Neural crest cell (in vitro differentiated cells): ENCODE measurements at places on chromosomes 16 and 17. TPM values are rescaled to one million over a fixed set of nuclear protein-coding genes. Genes with fewer than 3 reads are reported as not detected.

DNA sequence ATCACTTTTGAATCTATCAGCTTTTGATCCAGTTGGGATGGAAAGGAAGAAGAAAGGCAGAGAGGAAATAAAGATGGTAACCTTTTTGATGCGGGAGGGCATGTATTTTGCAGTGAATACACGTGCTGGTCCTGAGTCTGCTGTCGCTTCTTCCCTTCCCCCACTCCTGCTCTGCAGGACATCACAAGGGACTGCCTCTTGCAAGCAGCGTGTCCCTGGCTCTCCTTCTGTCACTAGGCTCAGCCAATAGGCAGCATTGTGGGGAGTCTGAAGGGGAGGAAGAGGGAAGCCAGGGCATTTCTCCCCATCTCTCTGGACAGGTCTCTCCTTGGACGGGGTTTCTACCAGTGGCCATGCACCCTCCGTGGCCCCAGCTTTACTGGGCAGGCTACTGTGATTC is 15.7 kb upstream of the WFDC1 start:
- no peak for DNase-seq

DNA sequence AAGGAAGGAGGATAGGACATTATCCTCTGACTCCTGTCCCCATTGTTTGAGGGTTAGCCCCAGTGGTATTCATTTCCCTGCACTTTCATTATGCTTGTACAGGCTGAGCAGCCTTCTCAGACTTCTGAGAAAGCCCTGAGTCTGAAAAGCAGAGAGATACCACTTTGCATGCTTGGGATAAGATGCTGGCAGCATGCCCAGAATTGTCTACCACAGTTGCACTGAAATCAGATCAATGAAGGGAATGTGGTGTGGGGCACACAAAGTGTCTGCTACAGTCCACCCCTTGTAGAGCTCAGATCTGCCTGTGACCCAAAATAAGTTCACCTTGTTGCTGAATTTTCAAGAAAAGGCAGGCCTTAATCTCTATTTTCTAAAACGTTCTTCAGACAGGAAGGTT is 160.6 kb downstream of the CCT6B start:
- DNase-seq, result no peak

GRCh38 chr17:49090878-49091594 is 41.5 kb upstream of the B4GALNT2 start:
- DNase-seq, result no peak

MILR1 gene
- total RNA-seq, result not detected in 2 replicates

GRCh38 chr16:19361587-19361986 is 56.1 kb upstream of the TMC5 start:
- DNase-seq, result no peak

DNA sequence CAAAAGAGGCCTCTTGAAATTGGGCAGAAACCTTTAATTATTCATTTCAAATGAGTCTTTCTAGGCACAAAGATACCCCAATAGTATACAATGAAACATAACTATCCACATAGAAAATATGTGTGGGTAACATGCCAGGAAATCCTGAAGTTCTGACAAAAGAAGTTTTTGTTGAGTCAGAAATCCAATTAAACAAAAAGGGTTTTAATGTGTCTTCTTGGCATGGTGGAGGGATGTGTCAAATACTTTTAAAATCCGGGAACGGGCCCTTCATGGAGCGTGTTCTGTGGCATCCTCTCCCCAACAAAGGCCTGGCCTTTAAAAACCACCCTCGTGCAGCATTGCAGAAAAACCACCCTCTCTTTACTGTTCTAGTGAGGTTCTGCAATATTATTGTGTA is 14.2 kb downstream of the CDRT4 start:
- no peak for DNase-seq

DNA sequence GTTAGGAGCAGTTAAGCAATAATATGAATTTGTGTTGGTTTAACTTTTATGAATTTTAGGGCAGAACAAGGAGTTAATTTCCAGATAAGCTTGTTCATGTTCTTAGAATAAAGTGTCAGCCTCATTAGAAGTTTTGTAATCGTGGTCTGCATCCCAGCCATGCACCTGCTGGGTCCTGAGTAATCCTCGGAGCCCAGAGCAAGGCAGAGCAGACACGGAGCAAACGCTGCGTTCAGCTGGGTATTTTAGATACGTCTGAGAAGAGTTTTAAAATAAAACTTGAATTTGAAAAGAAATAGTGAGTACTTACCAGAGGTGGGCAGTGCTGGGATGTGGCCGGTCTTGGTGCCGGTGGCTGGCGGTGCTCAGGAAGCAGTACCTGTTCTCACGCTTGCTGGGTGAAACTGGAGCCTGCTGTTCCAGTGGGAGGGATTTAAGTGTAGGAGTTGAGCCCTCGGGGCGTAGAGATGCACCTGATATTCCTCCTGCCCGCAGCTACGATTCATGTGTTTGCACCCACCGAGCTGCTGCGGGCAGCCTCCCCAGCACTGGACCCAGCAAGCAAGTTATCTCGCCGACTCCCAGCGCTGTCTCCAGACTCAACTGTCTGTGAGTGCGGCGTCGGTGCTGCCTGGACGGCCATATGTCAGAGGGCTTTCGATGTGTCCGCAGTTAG is at the start of gene ZNF750:
Gene ZNF750, minus strand, starts transcription at position 406 of the 676 bp plus-strand sequence. CDS start 7,568 bp downstream, outside the sequence.
- DNase-seq, result no peak

FAM222B gene
- 29.6 and 33.0 TPM in 2 replicates for total RNA-seq
